ENCODE measurements at places on chromosomes 4 and X.
A peak's percentile ranks its signal among the peaks of the same experiment; 100 is the strongest.

DNA sequence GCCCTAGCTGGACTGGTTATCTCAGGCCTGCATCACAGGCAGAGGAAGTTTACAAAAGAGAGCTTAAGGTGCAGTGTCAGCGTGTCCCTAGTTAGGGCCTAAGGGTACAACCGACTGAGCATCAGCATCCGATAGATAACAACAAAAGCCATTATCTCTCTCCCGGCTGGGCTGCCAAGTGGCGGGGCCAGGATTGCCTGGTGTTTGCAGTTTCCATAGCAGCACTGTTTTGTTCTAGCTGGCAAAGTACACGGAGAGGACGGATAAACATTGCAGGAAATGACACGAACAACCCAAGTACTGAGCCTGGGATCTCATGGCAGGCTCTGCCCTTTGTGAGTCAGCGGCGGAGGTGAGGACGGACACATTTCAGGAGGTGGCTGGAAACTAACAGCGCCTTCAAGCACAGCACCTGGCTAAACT, 104.7 kb upstream of the NOCT start:
- peak; percentile 88 for DNase-seq

GRCh38 chr4:147578051-147578476, 39.1 kb upstream of the TMEM184C start:
- peak; percentile 98 for DNase-seq

GRCh38 chr4:157045507-157046127, 30.3 kb upstream of the GLRB start:
- peak; percentile 61 for DNase-seq

- no peak for DNase-seq
Measured at GRCh38 chrX:124023838-124024238, 62.3 kb downstream of the STAG2 start.

DNA sequence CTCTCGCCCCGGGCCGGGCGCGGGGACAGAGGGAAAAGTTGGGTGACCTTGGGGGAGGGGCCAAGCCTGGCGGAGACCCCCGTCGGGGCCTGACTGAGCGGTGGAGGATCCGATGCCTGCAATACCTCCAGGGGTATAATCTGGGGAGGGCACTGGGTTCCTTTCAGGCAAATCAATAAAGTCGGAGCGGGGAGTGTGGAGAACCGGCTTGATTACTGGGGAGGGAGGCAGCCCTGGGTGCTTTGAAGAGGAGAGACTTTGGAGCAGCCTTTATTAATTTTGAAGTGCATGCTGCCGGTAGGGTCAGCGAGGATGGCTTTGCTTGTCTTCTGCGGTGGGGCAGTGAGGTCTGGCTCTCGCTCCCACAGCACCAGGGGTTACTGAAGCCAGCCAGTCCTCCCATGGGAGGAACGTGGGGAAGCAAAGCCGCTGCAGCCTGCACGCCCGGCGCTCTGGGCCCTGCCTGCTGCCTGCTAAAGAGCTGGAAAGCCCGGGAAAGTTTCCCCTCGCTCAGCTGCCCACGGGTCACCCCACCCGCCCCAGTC, 403 bp upstream of the LGI2 start:
- no peak for DNase-seq

- no peak for DNase-seq
Measured at GRCh38 chr4:16449406-16449805, 223.1 kb upstream of the TAPT1 start.

GRCh38 chrX:68822641-68823410, 6.0 kb upstream of the EFNB1 start:
- DNase-seq: no peak

- DNase-seq: no peak
Measured at GRCh38 chr4:148510211-148510610, 68.0 kb upstream of the NR3C2 start.

GRCh38 chr4:77035153-77035552, 40.6 kb downstream of the CCNI start:
- DNase-seq: no peak

DNA sequence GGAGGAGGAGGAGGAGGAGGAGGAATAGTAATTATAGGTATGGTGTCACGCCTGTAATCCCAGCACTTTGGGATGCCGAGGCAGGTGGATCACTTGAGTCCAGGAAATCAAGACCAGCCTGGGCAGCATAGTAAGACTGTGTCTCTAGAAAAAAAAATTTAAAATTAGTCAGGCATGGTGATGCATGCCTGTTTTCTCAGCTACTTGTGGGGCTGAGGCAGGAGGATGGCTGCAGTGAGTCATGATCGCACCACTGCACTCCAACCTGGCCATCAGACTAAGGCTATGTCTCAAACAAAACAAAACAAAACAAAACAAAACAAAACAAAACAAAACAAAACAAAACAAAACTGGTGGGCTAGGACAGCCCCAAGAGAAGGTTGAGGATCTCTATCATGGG, 3.0 kb downstream of the STARD8 start:
- DNase-seq: no peak

DNA sequence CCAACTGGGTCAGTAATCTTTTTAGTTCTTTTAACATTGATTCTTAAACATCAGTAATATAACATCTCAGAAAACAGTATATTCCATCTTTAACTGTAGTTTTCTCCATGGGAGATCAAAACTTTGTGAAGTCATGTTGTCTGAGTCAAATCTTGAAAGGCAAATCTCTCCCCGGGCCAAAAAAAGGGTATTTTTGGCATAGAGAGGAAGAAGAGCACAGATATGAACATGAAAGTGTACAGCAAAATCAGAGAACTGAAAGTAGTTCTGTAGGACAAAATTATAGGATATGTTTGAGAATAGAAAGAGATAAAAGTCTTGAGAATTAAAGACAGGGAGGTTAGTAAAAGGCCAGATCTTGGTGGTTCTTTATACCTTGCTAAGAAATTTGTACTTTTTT, 176.4 kb upstream of the GYPA start:
- DNase-seq: no peak

DNA sequence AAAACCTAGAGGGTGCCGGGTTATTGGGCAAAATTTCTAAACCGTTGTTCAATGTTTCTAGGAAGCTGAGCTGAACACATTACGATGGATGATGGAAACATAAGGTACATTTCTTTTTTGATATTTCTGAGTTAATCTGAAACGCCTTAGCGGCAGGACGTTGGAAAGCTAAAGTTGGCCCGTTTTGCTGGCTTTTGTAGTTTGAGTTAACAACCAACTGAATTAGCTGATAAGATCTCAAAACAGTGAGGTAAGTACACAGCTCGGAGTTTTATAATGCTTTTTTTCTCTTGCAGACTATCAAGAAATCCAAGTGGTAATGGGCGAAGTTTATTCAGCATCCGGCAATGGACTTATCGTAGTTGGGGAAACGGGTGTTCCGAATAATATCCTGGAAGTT, 73.5 kb downstream of the PRSS12 start:
- no peak for DNase-seq

DNA sequence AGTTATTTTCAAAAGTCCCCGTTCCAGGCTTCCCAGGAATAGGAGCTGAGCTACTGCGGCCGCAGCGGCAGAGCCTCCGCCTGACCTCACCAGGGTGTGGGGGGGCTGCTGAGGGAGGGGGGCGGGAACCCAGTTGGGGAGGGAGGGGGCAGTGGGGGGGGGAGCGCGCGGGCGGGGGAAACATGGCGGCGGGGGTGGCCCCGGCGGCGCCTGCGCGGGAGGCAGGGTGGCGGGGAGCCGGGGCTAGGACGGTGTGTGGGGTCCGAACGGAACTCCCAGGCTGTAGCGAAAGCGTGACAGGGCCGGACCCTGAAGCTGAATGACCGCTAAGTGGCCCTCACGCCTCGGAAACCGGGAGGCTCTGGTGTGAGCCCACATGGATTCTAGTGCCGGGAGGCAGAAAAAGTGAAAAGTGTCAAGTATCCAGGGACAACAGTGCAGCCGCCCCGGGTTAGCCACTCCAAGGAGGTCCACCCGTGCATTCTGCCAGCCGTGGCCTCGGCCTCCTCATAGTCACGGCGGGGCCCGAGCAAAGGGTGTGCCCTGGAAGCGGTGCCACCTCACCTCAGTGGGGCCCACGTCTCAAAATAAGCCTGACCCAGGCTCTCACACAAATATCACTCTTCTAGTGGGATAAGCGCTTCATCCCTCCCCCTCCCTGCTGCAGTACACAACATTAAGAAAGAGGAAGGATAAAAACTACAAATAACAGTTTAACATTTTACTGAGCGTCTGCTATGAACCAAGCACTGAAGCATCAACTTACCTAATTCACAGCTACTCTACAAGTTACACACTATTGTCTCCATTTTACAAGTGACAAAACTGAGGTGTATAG, at the start of gene KLHL13:
Gene KLHL13, minus strand, starts transcription at position 98 of the 838 bp plus-strand sequence. CDS start 88,337 bp downstream, outside the sequence.
- peak; percentile 45 for DNase-seq

DNA sequence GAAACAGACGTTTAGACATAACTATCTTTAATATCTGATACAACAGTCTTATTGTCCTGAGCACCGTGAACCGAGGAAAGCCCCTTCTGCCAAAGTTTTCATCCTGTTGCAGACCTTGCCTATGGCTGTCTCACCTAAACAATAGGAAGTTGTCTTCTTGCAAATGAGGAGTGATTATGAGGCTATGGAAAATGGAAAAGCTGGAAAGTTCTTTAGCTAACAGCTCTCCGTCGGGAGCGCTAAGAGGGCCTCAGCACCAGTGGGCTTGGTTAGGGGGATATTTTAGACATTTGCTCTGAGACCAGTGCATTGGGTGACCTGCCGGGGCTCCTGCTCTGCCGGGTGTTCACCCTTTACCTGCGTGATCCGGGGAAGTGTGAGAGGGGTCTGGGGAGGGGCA, 28.4 kb downstream of the TMEM131L start:
- no peak for DNase-seq

DNA sequence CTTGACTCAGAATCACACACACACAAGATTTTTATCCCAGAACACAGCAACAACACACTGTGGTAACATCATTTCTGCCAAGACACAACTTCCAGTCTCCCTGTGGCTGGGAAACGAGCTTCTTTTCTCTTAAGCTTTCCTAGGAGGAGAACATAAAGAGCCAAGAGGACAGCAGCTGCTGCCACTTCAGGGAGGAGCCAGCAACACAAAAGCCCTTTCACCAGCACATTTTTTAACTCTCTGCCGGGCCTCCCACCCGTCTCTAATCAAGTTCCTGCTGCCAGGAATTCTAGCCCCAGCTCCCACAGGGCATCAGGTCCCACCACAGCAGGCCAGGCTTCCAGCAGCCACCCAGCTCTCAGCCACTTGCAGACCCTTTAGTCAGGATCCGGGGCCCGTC, 22.4 kb downstream of the FAT1 start:
- no peak for DNase-seq

GRCh38 chr4:118968813-118969212, 80.2 kb downstream of the SYNPO2 start:
- DNase-seq: no peak

- DNase-seq: no peak
Measured at GRCh38 chr4:182385897-182386296, 142.7 kb downstream of the TENM3 start.

GRCh38 chr4:1666391-1666790, 17.7 kb downstream of the FAM53A start:
- DNase-seq: no peak

GRCh38 chr4:10115797-10116568, 616 bp downstream of the WDR1 start:
- peak; percentile 73 for DNase-seq

DNA sequence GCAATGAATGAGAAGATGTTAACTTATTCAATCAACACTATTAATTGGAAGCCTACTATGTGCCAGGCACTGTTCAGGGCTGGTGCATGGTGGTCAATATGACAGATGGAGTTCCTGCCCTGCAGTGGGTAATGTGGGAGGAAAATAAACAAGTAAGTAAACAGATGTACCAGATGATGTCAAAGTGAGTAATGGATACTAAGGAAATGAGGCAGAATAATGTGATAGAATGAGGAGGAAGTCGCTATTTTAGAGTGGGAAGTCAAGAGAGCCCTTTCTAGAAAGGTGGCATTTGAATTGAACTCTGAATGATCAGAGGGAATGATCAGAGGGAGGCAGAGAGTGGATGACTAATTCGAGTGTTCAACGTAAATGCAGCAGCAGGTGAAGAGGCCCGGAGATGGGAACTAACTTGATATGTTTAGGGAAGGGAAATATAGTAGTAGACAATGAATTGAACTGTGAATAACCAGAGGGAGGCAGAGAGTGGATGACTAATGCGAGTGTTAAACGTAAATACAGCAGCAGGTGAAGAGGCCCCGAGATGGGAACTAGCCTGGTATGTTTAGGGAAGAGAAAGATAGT, 48.3 kb downstream of the HMGB3 start:
- no peak for DNase-seq

DNA sequence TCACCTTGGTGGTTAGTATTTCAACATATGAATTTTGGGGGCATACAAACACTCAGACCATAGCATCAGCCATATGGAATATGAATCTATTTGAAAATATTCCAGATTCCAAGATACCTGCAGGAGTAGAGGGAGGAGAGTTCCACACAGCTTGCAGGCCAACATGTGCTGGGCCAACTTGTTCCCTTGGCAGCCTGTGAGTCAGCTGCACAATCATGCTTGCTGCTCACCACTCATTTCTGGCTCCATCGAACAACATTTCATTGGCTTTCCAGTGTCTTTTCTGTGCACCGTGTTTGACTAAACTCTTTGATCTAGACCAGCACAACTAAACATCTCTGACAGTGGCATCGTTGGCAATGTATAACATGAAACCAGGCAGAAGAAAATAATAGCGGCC, 282.5 kb upstream of the RASGEF1B start:
- DNase-seq: no peak

DNA sequence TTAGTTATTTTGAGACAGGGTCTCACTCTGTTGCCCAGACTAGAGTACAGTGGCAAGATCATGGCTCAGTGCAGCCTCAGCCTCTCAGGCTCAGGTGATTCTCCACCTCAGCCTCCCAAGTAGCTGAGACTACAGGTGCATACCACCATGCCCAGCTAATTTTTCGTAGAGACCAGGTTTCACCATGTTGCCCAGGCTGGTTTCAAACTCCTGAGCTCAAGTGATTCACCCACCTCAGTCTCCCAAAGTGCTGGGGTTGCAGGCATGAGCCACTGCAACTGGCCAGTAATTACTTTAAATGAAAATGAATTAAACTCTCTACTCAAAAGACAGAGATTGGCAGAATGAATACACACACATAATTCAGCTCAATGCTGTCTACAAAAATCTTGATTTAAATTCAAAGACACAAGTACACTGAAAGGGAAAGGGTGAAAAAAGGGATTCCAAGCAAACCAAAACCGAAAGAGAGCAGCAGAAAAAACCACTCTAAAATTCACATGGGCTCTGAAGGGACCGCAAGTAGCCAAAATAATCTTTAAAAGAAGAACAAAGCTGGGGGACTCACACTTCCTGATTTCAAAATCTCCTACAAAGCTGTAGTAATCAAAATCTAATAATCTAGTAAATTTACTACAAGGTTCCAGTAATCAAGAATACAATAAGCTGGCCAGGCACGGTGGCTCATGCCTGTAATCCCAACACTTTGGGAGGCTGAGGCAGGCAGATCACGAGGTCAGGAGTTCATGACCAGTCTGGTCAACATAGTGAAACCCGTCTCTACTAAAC, 11.8 kb upstream of the SPON2 start:
- no peak for DNase-seq

- DNase-seq: no peak
Measured at GRCh38 chrX:56763556-56764152, 34.6 kb downstream of the NBDY start.

Measured in RWPE1 (cell line).